ENCODE measurements at places on chromosomes 13 and 19. TPM values are rescaled to one million over a fixed set of nuclear protein-coding genes. Genes with fewer than 3 reads are reported as not detected.
A peak's percentile ranks its signal among the peaks of the same experiment; 100 is the strongest.

- no peak for DNase-seq
Observed at GRCh38 chr13:22082030-22082429, 411.2 kb downstream of the FGF9 start.

DNA sequence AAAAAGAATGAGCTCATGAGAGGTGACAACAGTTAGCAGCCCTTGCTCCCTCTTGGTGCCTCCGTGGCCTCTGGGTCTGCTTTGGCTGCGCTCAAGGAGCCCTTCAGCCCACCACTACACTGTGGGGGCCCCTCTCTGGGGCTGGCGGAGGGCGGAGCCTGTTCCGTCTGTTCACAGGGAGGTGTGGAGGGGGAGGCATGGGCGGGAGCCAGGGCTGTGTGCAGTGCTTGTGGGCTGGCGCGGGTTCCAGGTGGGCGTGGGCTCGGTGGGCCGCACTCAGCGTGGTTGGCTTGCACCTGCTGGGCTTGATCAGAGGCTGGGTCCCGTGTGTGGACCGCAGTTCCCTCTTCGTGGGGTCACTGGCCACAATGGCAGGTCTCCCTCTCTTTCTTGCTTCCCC lies 953.4 kb upstream of the PRR20A start:
- DNase-seq = no peak

GRCh38 chr19:41302624-41303351 lies 7.2 kb upstream of the CCDC97 start:
- no peak for DNase-seq

- no peak for DNase-seq
Observed at GRCh38 chr19:7701654-7702457, at the start of gene FCER2. Gene FCER2 (minus strand): TSS chr19:7702131. CDS start chr19:7699760, 2,371 bp downstream.

- DNase-seq = no peak
Observed at GRCh38 chr19:53389978-53390377, 5.0 kb upstream of the ZNF765 start.

- no peak for DNase-seq
Observed at GRCh38 chr13:34156841-34157365, 339.0 kb downstream of the RFC3 start.

- no peak for DNase-seq
Observed at GRCh38 chr19:14198384-14199376, 7.3 kb downstream of the ADGRL1 start.

DNA sequence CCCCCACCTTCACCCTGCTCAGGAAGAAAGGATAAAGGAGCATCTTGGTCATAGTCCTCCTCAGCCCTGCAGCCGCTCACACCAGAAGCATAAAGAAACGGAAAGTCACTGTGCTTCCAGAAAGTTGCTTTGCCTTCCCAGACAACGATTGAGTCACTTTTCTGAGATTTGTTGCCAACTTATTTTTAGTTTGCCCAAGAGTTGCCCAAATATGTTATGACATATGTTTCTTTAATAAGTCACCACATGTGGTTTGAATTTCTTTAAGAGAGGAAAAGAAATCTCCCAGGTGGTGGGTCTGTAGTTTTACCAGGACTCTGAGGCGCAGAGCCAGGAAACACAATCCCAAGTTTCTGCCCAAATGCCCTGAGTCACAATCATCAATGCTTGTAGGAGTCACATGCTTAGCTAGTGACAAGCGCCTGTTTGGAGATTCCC lies 63.4 kb upstream of the LRCH1 start:
- DNase-seq = no peak

- DNase-seq = no peak
Observed at GRCh38 chr19:49502866-49503581, 6.8 kb downstream of the RPS11 start.

DNA sequence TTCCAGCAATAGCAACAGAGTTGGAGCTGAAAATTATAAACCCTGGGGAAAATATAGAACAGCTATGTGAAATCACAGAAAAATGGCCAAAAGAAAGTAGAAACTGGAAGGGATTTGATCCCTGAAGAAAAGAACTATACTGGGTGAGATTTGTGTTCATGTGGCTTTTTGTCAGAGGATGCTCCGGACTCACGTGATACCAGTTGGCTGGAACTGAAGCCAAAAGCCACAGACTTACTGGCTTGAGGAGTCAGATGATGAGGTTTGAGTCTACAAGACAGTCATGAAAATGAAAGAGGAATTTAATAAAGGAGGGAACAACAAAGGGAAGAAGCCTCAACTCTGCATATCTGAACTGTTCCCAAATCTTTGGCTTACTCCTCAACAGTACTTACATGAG lies 427.1 kb downstream of the GPC5 start:
- no peak for DNase-seq

DNA sequence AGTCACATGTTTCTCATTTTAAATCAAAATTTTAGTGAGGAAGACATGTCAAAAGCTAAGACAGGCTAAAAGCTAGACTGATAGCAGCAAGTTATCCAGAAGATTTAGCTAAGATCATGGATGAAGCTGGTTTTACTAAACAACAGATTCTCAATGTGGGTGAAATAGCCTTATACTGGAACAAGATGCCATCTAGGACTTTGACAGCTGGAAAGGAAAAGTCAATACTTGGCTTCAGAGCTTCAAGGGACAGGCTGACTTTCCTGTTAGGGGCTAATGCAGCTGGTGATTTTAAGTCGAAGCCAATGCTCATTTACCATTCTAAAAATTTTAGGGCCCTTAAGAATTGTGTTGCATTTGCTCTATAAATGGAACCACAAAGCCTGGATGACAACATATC lies 455.3 kb upstream of the SLC10A2 start:
- DNase-seq = no peak

DNA sequence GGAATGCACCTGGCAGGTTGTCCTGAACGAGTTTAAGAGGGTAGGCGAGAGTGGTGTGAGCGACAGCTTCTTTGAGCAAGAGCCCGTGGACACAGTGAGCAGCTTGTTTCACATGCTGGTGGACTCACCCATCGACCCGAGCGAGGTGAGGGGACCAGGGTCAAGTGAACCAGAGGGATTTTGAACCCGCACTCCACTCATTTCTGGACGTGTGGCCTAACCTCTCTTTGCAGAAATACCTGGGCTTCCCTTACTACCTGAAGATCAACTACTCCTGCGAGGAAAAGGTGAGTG lies 1.7 kb downstream of the CATSPERG start:
- DNase-seq = no peak

- peak; percentile 17 for DNase-seq
Observed at GRCh38 chr19:29260477-29261317, 47.7 kb upstream of the UQCRFS1 start.

DNA sequence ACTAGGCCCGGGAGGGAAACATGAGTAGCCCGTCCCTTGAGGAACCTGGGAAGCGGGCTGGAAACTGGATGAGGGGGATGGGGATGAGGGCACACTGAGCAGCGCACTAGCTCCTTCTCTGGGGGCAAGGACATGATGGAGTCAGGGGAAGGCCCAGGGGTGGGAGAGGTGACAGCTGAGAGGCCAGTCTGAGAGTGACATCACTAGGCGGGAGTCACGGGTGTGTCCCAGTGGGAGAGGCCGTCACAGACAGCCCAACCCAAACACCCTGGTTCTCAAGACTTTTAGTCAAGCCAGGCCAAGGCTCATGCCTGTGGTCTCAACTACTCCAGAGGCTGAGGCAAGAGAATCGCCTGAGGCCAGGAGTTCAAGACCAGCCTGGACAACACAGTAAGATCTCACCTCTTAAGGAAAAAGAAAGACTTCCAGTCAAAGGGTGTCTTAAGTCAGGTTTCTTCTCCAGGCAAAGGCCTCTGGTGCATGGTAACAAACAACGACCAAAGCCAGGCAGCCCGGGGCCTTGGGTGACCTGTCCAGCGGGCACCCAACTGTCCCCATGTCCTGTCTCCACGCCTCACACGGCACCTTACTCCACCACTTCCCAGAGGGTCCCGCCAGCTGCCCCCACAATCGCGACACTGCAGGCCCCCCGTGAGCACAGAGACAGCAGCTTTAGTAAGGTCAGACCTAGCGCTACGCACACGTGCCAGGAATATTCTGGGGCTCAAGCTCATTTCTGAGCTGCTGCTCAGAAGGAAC lies 25.5 kb upstream of the TIMM44 start:
- no peak for DNase-seq

DNA sequence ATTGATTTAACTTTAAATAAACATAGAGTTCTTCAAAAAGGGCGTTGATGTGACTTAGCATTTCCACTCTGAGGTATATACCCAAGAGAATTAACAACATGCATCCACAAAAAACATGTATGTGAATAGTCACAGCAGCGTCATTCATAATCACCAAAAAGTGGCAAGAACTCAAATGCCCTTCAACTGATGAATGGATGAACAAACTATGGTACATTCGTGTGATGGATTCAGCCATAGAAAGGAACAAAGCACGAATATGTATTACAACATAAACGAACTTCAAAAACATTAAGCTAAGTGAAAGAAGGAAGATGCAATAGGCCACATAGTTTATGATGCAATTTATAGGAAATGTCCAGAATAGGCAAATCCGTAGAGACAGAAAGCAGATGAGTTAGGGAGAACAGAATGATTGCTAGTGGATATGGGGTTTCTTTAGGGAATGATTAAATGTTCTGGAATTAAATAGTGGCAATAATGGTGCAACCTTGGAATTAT lies 72.3 kb upstream of the UQCRFS1 start:
- no peak for DNase-seq

DNA sequence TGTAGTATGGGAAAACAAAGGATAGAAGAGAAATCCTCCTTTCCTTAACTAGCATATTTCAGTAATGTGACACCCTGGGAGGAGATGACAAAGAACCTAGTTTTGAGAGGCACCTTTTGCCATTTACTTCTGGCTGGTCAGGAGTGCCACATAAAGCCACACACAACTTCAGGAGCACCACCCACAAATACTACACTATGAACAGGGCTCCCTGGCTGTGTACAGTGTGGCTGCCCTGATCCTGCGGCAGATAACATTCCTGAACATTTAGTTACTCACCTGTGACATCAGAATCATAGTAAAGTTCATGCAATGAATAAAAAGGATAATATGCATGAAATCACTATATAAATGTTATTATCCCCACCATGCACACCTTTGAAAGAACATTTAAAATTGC lies 17.4 kb upstream of the IRS2 start:
- no peak for DNase-seq

GRCh38 chr19:3186891-3187661 lies 1.3 kb downstream of the NCLN start:
- no peak for DNase-seq

OR7C1 gene
- total RNA-seq = 0.03 TPM

APC2 gene
- 0.08 TPM for total RNA-seq

ADGRE2 gene
- 2.5 TPM for total RNA-seq

GMIP gene
- total RNA-seq = 3.5 TPM

DACH1 gene
- 1.00 TPM for total RNA-seq

REXO1 gene
- total RNA-seq = 16.7 TPM

FUT3 gene
- total RNA-seq = not detected

RAX2 gene
- not detected for total RNA-seq

PTH2 gene
- not detected for total RNA-seq

ZNF611 gene
- total RNA-seq = 6.8 TPM

TMEM238 gene
- 0.65 TPM for total RNA-seq

ZNF415 gene
- total RNA-seq = 20.9 TPM

XRCC1 gene
- total RNA-seq = 17.9 TPM

CD37 gene
- 4.8 TPM for total RNA-seq

KIR2DL1 gene
- not detected for total RNA-seq

SIPA1L3 gene
- total RNA-seq = 14.0 TPM

Measured in cardiac septum (tissue), 1 donor.